ENCODE measurements at places on chromosomes 5 and 9.
A peak's percentile ranks its signal among the peaks of the same experiment; 100 is the strongest.

DNA sequence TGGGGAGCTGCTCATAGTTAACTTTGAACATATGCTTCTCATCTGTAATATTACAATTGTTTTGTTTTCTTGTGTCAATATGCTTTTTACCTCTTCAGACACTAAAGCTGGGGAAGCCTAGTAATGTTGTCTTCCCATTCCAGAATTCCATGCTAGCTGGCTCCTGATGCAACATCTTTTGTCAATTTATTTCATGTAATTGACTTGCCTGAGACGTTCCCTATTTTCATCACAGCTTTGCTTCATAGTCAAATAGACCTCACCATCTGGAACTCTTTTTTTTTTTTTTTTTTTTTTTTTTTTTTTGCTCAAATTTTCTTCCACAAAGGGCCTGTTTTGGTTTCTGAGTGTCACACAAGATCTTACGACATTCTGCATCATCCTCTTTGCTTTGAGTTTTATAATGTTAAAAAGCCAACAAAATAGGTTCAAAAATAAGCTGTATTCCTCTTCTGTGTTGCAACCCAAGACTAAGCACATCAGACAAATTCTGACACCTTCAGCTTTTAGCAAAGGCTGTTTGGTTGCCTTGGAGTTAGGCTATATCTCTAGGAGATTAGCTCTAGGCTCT, 235.2 kb downstream of the NR3C1 start:
- DNase-seq: no peak

- DNase-seq: no peak
Observed at GRCh38 chr9:135043345-135043744, 44.1 kb upstream of the OLFM1 start.

DNA sequence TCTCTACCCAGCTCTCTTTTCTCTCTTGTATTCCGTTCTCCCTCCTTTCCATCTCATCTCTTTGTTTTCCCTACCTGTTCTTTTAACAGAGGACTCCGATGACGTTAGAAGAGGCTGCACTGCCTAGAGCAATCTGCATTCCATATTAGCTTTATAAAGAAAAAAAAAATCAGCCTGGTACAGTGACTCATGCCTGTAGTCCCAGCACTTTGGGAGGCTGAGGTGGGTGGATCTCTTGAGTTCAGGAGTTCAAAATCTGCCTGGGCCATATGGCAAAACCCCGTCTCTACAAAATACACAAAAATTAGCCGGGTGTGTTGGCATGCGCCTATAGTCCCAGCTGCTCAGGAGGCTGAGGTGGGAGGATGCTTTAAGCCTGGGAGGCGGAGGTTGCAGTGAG, 49.0 kb downstream of the DAPK1 start:
- no peak for DNase-seq

DNA sequence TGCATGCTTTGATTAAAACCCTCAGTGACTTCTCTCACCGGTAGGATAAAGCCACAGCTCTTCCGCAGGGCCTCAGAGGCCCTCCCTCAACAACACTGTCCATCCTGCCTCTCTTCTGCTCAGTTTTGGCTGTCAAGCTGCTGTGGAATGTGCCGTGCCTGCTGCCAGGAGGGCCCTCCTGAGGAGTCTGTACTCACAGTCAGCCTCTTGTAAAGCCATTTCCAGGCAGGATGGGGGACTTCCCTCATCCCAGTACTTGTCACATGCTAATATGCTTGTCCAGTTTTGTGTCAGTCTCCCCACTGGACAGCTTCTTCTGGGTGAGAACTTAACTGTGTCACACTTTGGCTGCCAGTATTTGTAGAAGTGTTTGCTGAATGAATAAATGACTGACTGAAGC, 13.9 kb upstream of the DDX41 start:
- DNase-seq: no peak

GRCh38 chr9:96686638-96687335, 31.7 kb upstream of the PRXL2C start:
- peak; percentile 50 for DNase-seq

DNA sequence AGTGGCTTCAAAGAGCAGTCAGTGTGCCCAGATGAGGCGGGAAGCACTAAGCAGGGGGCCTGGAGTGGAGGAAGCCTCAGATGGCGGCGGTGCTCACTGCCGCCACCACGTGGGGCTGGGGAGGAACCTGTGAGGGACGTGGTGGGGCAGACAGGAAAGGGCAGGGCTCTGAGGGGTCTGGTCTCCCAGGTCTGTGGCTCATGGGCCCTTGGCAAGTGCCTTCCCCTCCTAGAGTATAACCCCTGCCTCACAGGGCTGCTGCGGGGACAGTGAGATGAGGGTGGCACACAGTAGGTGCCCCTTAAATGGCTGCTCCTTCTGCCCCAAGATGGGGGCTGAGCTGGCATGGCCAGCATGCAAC, 26.6 kb downstream of the NR5A1 start:
- no peak for DNase-seq

GRCh38 chr5:167614294-167615021, 677.0 kb upstream of the WWC1 start:
- no peak for DNase-seq

- DNase-seq: no peak
Observed at GRCh38 chr5:16690243-16690852, 73.6 kb upstream of the RETREG1 start.

DNA sequence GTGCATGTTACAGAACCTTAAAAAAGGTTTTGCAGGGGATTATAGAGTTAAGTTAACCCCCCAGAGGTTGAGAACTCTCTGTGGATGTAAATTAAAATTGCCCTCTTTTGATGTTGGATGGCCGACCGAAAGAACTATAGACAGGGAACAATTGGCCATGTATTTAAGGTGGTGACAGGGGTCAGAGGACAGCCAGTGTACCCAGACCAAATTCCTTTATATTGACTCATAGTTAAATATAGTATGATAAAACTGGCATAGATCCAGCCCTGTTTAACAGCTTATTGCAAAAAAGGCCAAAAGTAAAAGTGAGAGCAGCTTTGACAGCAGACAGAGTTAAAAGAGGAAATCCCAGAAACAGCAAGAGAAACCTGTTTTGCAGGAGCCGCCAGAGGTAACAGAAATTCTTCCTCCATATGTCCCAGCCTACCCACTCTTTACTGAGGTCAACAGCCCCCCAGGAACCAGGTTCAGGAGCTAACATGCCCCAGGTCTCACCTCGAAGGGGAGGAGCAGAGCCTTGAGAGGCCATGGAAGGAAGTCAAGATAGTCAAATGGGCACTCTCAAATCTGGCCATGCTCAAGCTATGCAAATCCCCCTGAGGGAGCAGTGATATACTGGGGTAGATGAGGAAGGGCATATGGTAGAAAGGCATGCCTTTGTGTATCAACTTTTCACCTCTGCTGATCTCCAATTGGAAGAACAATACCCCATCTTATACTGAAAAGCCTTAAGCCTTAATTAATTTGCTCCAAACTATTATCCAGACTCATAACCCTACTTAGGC, 156.4 kb upstream of the COX7C start:
- no peak for DNase-seq

GRCh38 chr5:118832974-118833373, 155.4 kb downstream of the DTWD2 start:
- DNase-seq: no peak

- DNase-seq: no peak
Observed at GRCh38 chr9:135247227-135247930, 159.9 kb downstream of the OLFM1 start.

DNA sequence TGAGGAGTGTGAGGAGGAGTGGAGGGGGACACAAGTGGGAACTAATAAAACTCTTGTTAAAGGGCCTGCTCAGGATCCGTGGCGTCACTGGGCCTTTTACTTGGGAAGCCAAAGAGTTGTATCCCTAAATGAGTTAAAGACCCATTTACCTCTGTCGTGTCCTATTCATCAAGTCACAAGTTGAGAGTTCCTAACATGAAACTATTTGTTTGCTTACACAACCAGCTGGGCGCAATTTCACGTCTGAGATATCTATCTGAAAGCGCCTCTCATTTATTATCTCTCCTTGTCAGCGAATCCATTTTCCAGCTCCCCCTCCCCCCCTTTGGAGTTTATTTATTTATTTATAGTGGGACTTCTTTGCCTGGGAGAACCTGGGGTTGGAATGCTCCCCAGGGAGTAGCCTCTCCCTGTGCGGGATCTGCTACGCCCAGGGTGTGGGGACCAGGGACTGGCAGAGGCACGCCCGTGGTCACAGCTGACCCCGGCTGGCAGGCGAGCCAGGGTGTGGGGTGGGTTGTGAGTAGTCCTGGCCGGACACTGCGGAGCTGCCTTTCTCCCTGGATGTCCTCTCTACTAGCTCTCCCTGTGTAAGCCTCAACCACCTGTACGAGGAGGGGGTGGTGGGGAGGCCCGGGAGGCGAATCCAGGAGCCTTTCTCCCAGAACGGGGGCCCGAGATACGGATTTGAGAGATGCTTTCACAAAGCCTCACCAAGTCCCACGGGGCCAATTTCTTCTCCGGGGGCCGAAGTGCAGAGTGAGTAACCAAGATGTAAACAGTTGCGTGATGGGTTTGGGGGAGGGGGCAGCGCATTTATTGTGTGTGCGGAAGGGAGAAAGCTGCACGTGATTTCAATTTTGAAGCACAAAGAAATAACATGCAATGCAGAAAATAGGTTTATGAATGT, 15.3 kb downstream of the NR2F1 start:
- DNase-seq: no peak

DNA sequence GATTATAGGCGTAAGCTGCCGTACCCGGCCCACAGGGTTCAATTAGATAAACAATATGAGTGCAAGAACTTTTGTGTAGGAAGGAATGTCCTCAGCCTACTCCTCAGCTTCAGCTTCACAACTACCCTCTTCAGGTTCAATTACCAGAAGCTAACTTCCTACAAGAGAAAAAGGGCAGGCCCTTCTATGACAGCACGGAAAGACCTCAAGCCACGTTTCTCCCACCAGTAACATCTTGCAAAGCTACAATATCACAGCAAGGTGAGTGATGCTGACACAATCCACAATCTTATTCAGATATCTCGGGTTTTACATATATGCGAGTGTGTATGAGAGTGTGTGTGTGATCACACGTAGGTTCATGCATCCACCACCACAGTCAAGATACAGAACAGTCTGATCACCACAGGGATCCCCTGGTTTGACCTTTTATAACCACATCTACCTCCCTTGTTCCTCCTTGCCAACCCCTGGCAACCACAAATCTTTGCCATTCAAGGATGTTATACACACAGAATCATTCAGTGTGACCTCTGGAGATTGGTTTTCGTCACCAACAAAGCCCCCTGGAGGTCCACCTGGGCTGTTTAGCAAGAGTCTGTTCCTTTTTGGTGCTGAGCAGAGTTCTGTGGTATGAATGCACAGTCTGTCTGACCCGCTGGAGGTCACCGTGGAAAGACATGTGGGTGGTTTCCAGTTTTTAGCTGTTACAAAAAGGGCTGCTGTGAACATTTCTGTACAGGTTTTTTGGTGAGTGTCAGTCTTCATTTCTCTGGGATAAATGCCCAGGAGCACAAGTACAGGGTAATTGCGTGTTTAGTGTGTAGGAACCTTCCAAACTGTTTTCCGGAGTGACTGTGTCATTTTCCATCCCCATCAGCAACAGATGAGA, 38.2 kb downstream of the IPPK start:
- DNase-seq: peak; percentile 14

- DNase-seq: no peak
Observed at GRCh38 chr5:107314330-107314729, 356.4 kb downstream of the EFNA5 start.

- no peak for DNase-seq
Observed at GRCh38 chr5:60811105-60811504, 33.0 kb downstream of the ELOVL7 start.

DNA sequence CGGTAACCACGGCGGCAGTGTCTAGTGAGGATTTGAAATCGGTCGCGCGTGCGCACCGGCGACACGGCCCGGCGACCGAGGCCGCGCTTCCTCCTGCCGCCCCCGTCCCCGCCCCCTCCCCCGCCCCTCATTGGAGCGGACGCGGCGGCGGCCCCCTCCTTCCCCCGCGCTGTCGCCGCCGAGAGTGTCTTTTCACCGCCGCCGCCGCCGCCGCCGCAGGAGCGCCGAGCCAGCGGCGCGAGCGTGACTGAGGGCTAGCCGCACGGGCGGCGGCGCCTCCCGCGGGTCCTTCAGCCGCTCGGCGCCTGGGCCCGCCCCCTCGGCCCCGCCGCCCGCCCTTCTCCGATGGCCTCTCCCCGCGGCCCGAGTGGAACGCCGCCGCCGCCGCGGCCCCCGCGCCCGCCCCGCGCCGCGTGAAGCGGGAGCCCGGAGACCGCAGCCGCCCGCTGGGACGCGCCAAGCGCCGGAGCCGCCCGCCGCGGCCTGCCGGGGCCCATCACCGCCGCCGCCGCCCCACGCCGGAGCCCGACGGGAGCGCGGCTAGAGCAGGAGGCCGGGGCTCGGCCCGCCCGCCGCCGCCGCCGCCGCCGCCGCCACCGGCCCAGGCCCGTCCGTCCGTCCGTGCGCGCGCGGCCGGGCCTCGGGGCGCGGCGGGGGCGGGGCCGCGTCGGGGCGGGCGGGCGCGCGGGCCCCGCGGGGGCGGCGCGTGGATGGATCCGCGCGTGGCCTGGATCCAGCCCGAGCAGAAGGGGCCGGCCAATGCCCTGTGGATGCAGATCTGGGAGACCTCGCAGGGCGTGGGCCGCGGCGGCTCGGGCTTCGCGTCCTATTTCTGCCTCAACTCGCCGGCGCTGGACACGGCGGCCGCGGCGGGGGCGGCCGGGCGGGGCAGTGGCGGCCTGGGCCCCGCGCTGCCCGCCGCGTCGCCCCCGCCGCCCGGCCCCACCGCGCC, at the start of gene TENT4A:
TENT4A (plus strand) TSS at position 159 of the 952 bp plus-strand sequence; CDS start at position 711, 552 bp downstream.
- no peak for DNase-seq

GRCh38 chr9:27599870-27600238, 26.6 kb upstream of the C9orf72 start:
- DNase-seq: no peak

DNA sequence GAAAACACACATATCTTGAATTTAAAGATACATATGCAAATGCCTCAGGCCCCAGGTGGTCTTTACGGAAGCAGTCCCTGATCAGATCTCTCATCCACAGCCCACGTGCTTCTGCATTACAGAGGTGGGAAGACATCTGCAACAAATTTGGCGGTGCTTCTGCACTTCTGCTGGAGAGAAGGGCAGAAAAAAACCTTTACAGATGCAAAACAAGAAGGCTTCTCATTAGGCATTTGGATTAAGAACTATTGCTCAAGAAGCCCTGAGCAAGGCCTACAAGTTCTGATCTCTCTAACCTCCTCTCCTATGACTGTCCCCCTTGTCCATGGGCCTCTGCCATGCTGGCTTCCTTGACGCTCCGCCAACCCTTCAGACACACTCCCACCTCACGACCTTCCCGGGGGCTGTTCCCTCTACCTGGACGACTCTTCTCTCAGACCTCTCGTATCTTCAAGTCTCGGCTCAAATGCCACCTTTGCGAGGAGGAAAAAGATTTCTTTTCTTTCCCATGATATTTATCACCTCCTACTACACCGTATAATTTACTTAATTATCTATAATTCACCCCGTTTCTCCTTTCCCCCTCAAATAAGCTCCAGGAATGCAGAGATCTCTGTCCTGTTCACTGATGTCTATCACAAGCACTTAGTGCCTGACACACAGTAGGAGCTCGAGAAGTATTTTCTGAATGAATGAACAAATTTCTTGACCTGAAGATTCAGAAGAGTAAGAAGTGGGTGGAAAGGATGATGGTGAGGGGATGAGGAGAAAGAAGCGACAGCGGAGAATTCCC, 1.1 kb downstream of the MTMR12 start:
- no peak for DNase-seq

- no peak for DNase-seq
Observed at GRCh38 chr9:130639124-130639765, 25.1 kb upstream of the PRDM12 start.

GRCh38 chr5:134524272-134524825, 1.1 kb upstream of the JADE2 start:
- peak; percentile 61 for DNase-seq

- no peak for DNase-seq
Observed at GRCh38 chr5:68261569-68262065, 46.1 kb downstream of the PIK3R1 start.

GRCh38 chr5:143402017-143402552, 1.4 kb downstream of the NR3C1 start:
- no peak for DNase-seq
